NCI-H1092 (cell line): ENCODE measurements at places on chromosomes 1 and 21.

- no peak for DNase-seq
Observed at GRCh38 chr1:74162333-74162732, 35.6 kb downstream of the LRRIQ3 start.

- no peak for DNase-seq
Observed at GRCh38 chr1:150049926-150050325, 17.6 kb upstream of the VPS45 start.

DNA sequence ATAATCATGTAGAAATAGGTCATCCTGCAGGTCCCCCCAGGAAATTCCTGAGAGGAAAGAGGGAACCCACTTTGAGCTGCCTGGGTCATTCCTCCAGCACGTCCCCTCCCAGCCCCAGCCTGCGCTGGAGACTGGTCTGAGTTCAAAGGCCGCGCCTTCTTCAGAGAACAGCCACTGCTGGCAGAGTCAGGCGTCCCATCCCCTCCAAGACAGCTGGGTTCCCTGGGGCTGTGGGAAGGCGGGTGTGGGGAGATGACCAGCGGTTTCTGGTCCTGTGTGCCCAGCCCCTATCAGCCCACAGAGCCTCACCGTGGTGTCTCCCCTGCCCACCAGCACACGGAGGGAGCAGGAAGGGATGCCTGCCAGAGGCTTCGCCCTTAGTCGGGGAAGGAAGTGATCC is 18.0 kb upstream of the TRAPPC10 start:
- no peak for DNase-seq

- DNase-seq: no peak
Observed at GRCh38 chr1:229848752-229849677, 218.0 kb upstream of the GALNT2 start.

- DNase-seq: no peak
Observed at GRCh38 chr1:207849646-207850045, 61.3 kb downstream of the CD34 start.

- DNase-seq: no peak
Observed at GRCh38 chr1:55234016-55234415, 18.9 kb upstream of the USP24 start.

GRCh38 chr1:47809301-47810084 is 187.7 kb downstream of the TRABD2B start:
- peak; percentile 13 for DNase-seq

DNA sequence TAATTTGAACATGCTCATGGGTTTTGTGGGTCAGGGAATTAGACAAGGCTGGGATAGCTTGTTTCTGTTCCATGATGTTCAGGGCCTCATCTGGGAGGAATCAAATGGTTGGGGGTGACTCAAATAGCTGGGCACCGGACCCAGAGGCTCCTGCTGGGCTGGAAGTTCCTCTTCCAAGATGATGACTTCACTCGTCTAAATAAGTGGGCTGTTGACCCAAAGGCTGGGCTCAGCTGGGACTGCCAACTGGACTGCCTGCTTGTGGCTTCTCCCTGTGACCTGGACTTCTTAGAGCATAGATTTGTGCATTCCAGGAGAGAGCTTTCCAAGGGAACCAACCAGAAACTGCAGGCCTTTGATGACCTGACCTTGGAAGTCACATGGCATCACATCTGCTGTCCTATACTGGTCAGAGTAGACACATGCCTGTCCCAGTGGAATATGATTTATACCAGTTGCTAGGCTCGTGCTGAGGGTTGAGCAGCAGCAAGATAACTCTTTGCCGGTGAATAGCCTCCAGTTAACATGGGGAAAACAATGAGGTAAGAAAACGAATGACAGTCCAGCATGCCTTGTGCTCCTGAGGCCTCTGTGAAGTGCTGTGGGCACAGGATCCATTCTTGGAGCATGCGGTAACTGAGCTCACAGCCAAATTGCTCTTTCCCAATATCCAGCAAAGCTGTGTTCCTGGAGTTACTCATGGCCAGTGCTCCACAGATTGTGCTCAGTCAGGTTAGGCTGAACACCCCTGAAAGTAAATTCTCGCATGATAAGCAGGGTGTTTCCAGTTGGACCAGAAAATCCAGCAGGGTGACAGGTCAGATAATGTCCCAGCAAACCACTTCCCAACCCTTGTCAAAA is 272.9 kb upstream of the TMEM51 start:
- DNase-seq: no peak

- DNase-seq: no peak
Observed at GRCh38 chr1:244678697-244679096, 25.8 kb downstream of the DESI2 start.

DNA sequence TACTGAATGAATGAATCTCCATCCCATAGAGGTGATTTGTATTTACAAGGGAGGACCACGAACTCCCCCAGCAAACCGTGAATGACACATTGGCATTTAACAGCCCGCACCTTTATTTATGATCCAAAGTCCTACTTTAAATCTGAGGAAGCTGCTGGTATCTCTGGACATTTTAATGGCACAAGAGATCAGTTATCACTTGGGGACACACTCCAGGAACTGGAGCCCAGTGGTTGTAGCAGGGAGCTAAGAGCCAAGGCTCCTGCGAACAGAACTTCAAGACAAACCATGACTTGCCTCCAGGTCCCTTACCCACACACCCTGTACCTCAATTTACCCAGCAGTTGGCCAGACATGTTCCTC is 1.2 kb downstream of the CTNNBIP1 start:
- no peak for DNase-seq

- no peak for DNase-seq
Observed at GRCh38 chr1:6961289-6961688, 176.0 kb downstream of the CAMTA1 start.

DNA sequence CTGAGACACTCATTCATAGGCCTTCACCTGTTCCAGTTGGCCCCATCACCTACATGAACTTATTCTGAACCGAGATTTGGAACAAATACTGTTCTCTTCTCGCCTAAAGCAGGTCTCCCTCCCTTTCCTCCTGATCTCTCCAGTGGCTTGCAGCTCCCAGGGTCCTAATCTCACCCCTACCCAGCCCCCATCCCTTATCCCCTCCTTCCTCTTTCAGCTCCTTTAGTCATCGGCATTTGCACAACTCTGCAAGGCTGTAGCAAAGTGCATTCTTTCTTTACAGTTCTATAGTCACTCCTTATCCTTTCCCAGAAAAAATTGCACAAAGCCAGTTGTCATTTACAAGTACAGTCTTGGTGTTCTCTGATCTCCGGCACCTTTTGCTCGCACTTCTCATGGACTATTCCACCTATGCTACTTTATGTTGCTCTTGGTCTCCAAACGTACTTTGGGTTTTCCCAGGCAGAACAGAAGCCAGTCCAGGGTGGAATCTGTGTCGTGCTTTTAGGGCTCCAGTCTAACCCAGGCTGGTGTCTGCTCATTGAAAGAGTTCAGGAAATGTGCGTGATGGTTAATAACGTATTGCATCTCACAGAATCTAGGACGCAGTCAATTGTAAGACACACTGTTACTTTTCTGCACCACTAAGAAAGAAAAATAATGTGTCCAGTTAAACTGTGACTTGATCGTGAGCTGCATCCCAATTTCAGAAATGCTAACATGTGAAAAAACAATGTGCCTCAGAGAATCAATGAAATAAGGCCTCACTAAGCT is 965 bp downstream of the ABCA4 start:
- DNase-seq: no peak

DNA sequence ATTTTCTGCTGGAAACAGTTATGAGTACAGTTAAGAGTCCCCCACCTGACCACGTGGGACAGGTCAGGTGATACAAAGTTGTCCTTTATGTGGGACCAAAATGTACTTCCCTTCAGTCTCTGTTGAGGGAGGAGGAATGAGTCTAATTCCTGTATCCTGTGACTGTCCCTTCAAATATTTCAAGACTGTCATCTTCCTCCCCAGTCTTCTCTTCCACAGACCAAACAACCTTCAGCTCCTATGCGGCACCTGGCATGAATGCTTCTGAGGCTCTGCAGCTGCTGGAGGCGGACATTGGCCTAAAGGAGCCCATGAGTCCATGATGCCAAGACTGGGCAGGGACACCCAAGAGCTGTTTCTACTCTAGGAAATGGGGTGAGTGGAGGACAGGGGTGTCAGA is 72.1 kb upstream of the SIM2 start:
- DNase-seq: no peak

GRCh38 chr1:230224101-230224960 is 157.3 kb downstream of the GALNT2 start:
- no peak for DNase-seq

DNA sequence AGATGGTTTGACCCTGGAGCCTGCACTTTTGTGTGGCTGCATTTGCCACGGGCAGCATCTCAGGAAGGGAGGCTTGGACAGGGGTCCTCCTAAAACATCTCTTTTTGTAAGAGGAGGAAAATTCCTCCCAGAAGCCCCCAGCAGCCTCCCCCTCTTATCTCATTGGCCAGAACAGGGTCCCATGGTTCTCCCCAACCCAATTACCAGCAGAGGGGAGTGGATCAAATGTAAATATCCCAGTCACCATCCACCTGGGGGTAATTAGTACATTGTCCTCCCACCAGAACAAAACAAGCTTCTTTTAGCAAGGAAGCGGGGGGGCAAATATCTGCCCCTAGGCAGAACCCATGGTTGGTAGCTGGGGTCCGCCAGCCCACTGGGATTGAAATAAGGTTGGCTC is 44.7 kb upstream of the TENT5B start:
- no peak for DNase-seq

GRCh38 chr1:110070671-110071242 is at the start of gene ALX3:
Gene ALX3, minus strand, starts transcription at chr1:110070672. Its CDS starts 60 bp downstream, at chr1:110070612.
- no peak for DNase-seq

- no peak for DNase-seq
Observed at GRCh38 chr1:93450321-93450720, 2.4 kb downstream of the FNBP1L start.

GRCh38 chr1:53365437-53366063 is 37.7 kb upstream of the LRP8 start:
- DNase-seq: no peak

GRCh38 chr1:203906932-203907331 is 45.5 kb downstream of the SNRPE start:
- no peak for DNase-seq

DNA sequence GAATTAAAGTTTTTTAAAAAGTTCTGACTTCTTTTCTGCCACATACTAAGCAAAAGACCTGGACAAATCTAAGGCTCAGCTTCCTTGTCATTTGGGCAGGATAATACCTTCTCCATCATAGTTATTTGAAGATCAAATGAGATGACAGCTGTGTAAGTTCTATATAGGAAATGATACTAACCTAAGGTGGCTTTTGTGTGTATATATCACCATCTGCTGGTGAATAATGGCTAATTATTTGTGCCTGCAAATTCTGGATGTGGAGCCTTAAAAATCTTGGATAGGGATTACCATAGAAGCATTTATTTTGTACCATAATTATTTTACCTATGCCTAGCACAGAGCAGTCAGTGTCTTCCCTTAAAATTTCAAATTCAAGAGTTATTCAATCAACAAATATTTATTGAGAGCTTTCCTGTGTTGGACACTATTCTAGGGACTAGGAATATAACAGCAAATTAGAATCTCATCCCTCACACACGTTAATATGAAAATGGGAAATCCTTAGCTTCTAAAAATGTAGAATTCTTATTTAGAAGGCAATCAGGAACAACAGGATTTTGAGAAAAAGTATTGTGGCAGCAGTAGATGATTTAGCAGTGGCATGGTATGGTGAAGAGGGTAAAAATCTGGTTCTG is 89.8 kb downstream of the TMEM200B start:
- peak; percentile 49 for DNase-seq

GRCh38 chr1:222955964-222956363 is 141.1 kb downstream of the DISP1 start:
- no peak for DNase-seq

DNA sequence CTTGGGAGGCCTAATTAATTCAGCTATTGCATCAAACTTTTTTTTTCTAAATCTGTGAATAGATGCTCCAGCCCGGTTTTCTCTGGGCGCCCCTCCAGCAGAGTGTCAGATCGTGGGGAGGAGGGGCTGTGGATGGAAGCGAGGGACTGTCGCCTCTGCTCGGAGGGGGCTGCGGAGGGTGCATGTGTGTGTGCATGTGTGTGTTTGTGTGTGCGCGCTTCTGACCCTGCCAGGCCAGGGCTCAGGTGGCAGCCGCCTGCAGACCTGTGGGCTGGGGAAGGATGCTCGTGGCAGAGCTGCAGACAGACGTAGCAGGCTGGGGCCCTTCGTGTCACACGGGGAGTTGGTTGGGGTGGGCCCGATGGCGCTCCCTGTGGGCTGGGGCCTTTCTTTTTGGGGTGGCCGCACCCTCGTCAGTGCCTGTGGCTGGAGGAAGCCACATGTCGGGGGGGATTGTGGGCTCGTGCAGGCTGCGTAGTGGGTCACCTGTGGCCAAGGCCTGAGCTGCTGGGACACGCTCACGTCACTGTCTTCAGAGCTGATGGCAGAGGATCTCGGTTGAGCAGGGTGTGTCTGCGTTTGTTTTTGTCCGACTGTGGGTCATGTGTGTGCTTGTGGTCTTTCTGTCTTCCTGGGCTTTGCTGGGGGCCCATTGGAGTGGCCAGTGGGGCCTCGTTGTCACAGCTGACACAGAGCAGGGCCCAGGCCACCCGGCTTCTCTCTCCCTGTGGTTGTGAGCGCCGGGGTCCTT is 2.8 kb downstream of the SKI start:
- DNase-seq: no peak

- no peak for DNase-seq
Observed at GRCh38 chr1:231279081-231279480, 38.1 kb downstream of the GNPAT start.

- DNase-seq: no peak
Observed at GRCh38 chr1:53256511-53257453, 18.5 kb upstream of the MAGOH start.

- DNase-seq: no peak
Observed at GRCh38 chr1:154170547-154171222, 15.8 kb upstream of the NUP210L start.

- DNase-seq: no peak
Observed at GRCh38 chr1:184485751-184486723, 99.2 kb downstream of the C1orf21 start.
